ENCODE measurements at places on chromosomes 11 and 22. TPM values are rescaled to one million over a fixed set of nuclear protein-coding genes. Genes with fewer than 3 reads are reported as not detected.

PGM2L1 gene
- 24.8 TPM for total RNA-seq

EIF4ENIF1 gene
- 23.6 TPM for total RNA-seq

APOC3 gene
- 2.1 TPM for total RNA-seq

CLCF1 gene
- 0.48 TPM for total RNA-seq

DNA sequence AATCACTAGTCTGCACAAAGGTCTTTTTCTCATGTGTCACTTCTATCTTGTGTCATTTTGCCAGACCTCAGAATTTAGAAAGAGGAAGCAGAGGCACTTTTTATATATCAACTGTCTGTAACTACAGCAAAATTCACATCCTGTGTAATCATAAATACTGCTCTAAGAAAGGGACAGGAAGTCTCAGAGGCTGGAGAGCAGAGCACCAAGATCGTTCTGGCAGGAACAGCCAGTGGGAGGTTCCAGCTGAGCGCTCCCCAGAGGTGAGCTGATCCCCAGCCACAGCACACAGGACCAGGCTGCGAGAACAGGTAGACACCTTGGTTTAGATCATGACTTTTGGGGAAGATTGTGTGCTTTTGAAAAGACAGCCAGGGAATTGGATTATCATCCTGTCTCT, at the start of gene MS4A7:
MS4A7 (plus strand) TSS at position 179 of the 400 bp plus-strand sequence. CDS start 4,610 bp downstream, outside the sequence.
- DNase-seq, result no peak

GRCh38 chr11:65497141-65498041, 1.5 kb upstream of the MALAT1 start:
- DNase-seq, result peak; percentile 98

DNA sequence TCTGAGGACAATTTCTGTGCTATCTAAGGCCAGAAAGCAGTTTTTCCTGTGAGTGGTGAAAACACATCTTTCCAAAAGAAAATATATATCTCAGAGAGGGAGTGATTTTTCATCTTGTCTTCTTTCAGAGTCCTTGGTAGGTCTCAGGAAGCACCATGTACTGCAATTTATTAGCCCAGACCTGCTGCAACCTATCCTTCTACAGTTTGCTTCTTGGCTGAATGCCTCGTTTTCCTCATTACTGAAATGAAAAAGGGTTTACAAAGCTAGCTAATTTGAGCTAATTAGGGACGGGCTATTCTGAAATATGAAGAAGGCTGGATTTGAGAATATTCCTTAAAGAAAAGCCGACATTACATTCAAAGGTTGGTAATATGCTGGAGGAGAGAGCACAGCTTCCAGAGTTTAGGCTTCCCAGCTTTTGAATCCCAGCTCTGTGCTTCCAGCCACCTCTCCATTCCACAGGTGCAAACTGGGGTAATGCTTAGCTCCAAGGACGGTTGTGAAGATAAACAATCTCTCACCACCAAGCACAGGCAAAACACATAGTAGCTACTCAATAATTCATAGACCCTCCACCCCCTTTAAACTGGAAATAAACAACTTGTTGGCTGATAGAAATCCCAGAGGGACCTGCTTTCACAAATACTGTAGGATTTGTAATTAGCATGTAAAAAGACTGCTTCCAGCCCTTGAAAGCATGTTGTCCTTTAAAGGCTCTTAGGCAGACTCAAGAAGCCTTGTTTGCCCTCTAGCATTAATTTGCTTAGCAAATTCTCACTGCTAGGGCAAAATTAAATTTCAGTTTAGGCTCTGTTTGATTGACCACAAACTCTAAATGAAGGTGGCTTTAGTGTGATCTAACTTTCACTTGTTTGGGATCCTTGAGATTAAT, 24.5 kb upstream of the SESN3 start:
- no peak for DNase-seq

GRCh38 chr11:134385774-134386565, 26.1 kb downstream of the B3GAT1 start:
- no peak for DNase-seq

- no peak for DNase-seq
Observed at GRCh38 chr11:19766810-19767209, 54.2 kb downstream of the NAV2 start.

GRCh38 chr11:80532633-80533232, 1091.9 kb upstream of the TENM4 start:
- no peak for DNase-seq

DNA sequence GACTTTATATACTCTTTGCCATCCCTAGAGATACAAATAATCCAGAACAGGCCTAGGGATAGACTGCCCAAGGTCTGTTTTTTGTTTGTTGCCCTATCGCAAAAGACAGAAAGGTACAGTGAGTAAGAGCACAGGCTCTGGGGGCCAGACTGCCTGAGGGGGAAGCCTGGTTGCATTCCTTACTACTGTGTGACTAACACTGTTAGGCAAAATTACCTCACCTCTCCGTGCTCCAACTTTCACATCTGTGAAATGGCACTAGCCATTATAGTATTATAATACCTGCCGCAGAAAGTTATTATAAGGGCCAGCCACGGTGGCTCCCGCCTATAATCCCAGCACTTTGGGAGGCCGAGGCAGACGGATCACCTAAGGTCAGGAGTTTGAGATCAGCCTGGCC, 14.5 kb downstream of the SLC35F2 start:
- no peak for DNase-seq

DNA sequence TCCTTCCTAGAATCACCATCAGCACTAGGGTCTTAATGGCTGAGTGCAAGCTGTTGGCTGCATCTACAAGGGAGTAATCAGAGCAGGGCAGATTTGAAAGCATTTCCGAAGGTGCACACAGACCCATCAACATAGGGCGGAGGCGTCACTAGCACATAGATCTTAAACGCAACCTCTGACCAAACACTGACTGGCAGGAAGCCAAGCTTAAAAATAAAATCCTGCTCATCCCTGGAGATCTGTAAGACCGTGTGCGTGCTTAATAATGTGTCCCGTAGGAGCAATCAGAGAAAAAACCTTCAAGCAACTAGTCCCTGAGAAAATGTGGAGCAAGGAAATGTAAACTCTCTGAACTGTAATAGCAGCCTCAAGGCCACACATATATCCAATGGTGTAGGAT, 470.5 kb downstream of the ETS1 start:
- DNase-seq, result no peak

GRCh38 chr11:10807493-10808234, 1.1 kb downstream of the EIF4G2 start:
- DNase-seq, result peak; percentile 31

- peak; percentile 70 for DNase-seq
Observed at GRCh38 chr11:8092587-8093424, 11.8 kb downstream of the TUB start.

GRCh38 chr11:130413405-130414106, 14.9 kb downstream of the ADAMTS8 start:
- DNase-seq, result no peak

DNA sequence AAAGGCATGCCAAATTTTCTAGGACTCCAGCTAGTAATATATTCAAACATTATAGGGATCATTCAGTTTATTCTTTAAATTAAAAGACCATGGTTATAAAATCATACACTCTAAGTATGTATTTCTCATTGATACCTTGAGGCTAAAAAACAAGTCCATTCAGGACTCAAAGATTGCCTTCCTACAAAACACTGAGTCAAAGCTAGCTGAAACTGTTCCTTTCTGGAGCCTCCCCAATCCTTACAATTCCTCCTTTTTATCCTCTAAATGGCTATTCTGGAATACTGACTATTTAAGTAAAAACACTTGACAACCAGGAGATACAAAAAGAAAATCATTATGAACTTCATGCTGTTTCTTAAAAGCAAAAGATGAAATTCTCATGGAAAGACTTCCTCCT, 4.9 kb upstream of the TTLL12 start:
- no peak for DNase-seq

DNA sequence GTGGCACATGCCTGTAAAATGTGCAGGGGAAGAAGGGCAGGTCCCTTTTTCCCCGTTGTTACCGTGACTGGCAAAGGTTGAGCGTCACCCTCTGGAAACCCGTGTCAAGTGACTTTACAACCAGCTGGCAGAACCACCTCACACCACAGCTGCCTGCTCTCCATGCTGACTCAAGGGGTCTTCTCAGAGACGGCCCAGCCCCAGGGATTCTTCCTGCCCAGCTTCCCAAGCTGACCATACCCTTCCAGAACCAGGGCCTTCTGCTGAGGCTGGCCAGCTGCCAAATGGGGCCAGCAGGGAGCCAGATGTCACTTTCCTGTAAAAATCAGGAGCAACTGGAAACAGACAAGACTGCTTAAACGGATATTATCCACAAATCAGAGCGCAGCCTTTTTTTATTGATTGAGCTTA, 6.3 kb downstream of the PC start:
- DNase-seq, result no peak

GRCh38 chr11:69035150-69035945, 13.4 kb upstream of the TPCN2 start:
- no peak for DNase-seq

GRCh38 chr11:117851106-117851505, 25.4 kb downstream of the FXYD6 start:
- DNase-seq, result no peak

GRCh38 chr11:71979602-71980001, 19.1 kb upstream of the IL18BP start:
- no peak for DNase-seq

GRCh38 chr11:116471608-116472256, 301.1 kb downstream of the BUD13 start:
- DNase-seq, result no peak

DNA sequence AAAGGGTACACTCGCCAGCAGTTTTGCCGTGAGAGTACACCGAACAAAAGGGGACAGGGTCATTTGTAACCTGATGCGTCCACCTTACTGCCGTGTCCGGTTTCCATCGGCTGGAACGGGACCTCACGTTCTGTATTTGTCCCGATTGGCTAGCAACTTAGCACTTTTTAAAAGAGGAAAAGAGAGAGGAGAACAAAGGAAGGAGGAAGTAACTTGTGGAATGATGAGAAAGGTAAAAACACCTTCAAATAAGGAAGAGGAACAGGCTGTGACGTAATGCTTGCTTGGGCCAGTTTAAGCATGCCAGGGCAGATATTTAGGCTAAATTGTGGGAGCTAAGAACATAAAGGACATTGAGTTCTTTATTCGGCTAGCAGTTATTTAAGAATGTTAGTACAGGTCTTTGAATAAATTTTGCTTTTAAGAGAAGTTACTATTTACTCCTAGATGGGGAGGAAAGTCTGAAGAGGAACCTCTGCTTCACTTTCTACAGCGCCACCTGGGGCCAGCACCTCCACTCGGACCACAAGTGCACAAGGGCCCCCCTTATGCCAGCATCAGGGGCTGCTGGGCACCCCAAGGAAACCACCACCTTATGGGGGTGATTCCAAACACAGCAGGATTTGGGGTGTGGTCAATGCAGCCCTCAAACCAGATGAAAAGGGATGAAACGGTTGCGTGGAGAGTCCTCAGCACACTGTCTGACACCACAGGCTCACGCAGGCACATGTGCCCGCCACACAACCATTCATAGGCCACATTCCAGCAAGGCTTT, 5.8 kb downstream of the ARSA start:
- DNase-seq, result no peak

- DNase-seq, result no peak
Observed at GRCh38 chr22:43826142-43827002, 14.3 kb upstream of the EFCAB6 start.

DNA sequence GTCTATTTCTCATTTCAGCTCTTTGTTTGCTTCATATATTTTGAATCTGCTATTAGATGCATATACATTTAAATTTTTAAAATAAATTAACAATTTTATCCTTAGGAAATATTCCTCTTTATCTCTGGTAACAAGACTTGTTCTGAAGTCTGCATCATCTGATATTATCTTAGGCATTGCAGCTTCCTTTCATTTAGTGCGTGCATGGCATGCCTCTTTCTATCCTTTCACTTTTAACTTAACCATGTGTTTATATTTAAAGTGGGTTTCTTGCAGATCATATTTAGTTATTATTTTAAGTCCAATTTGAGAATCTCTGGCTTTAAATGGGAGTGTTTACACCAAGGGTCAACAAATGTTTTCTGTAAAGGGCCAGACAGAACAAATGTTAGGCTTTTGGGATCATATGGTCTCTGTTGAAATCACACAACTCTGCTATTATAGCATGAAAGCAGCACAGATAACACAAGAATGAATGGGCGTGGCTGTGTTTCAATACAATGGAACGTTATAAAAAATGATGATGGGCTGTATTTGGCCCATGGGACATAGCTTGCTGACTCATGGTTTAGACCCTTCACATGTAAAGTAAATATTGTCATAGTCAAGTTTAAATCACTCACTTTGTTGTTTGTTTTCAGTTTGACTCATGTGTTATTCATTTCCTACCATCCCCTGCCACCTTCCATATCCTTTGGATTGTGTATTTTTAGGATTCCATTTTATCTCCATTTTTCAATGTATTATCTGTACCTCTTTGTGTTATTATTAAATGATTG, 83.9 kb upstream of the SNX19 start:
- no peak for DNase-seq

- DNase-seq, result no peak
Observed at GRCh38 chr11:46302866-46303265, 25.4 kb downstream of the CREB3L1 start.

DNA sequence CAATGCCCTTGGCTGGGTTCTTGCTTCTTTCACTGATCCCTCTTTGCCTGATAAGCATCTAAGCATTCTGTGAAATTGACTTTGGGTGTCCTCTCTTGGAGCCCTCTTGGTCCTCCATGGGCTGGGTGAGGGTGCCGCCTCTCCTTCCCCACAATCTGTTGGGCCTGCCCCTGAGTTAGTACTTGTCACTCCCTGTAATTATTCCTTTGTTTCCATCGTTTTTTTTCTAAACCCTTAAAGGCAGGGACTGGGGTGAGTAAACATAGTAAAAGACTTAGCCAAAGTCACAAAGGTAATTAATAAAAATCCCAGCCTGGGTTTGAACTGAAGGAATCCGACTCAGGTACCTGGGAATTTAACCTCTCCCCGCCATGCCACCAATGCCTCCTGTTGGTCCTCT, 188.1 kb downstream of the MYO18B start:
- no peak for DNase-seq

DNA sequence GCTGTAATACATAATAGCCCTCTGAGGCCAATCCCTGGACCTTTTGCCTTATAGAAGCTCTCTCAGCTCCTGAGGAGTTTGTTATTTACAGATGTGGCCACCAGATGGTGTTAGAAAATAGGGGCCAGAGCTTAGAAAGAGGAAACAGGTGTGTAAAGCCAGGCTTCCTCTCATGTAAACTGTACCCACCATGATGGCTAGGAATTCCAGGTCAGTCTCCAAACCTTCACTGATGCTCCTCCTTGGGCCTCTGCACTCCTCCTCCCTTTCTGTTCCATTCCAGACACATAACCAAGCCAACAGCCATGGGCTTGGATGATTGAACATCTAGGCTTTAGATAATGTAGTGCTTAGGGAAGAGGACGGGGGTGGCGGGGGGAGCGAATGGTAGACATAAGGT, 39.7 kb downstream of the USP35 start:
- DNase-seq, result no peak

- DNase-seq, result peak; percentile 39
Observed at GRCh38 chr22:31085493-31085824, 4.3 kb downstream of the SMTN start.

DNA sequence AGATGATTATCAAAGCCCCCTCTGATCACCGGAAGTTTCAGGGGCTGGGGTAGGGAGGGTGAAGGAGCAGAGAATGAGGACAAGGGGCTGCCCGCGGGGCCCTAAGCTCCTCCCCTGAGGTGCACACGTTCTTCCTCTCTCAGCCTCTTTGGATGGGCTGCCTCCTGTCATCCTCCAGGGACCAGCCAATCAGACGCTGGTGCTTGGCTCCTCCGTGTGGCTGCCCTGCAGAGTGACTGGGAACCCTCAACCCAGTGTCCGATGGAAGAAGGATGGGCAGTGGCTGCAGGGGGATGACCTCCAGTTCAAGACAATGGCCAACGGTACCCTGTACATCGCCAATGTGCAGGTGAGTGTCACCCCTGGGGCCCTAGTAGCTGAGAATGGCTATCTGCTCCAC, 7.5 kb downstream of the ROBO3 start:
- DNase-seq, result peak; percentile 47

- DNase-seq, result no peak
Observed at GRCh38 chr11:14373941-14374646, 15.1 kb upstream of the RRAS2 start.

All from WTC11 (cell line).